Natural killer cell treated with Interleukin-12 subunit alpha and Interleukin-12 subunit beta and Interleukin-15 and Interleukin-18, amount 100 ng/mL, for 72 hours (primary cell): ENCODE measurements at places on chromosomes 7 and 10. TPM values are rescaled to one million over a fixed set of nuclear protein-coding genes. Genes with fewer than 3 reads are reported as not detected.

DNA sequence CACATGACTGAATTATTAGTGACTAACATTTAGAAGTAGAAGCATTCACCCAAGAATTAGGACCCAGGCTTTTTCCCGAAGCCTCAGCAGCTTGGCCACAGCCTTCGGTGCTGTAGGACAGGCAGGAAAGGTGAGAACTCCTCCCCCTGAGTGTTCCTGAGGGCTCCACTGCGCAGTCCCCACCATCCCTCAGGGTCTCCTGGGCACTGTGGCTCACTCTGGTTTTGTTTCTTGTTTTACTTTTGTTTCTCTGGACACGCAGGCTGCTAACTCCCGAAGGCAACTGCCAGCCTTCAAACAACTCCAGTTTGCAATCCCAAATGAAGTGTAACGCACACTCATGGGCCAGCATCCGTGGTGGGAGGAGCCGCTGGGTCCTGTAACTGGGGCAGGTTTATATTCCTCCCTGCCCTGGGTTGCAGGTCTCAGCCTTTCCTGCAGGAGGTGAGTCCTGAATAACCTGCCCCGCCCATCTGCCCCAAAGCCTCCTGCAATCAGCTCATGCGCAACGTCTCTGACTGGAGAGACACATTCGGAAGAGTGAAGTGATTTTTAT is 492.9 kb downstream of the PTPRN2 start:
- no peak for DNase-seq

GOLGA7B gene
- 1.8 TPM for total RNA-seq

DNA sequence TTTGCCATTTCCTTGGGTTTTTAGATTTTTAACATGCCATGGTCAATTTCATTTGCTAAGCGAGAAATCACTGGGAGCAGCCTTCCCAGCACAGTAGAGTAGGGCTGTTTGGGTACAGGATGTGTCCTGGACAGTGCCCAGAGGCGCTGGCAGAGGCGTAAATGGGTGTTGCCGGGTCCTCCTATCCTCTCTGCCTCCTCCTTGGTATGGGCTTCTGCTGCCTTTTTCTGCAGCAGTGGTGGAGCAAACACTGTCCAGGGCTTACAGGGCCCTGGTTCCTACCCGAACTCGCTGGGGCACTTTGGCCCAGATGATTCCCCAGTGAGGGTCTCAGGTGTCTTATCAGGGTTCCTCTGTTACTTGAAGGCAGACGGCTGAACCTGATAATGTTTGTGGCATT is 298.3 kb downstream of the RPS24 start:
- no peak for DNase-seq

CYP2C9 gene
- not detected for total RNA-seq

- no peak for DNase-seq
These were observed 39.8 kb upstream of the EPC1 start for GRCh38 chr10:32386623-32387260.
